ENCODE measurements at places on chromosomes 12 and 14.

GRCh38 chr12:499837-500458, 40.2 kb downstream of the B4GALNT3 start:
- no peak for DNase-seq

- DNase-seq = no peak
Measured at GRCh38 chr12:102885043-102885932, 31.8 kb downstream of the PAH start.

GRCh38 chr14:88995437-88996198, 171.2 kb downstream of the TTC8 start:
- no peak for DNase-seq

GRCh38 chr12:93704122-93704521, 26.9 kb downstream of the CRADD start:
- no peak for DNase-seq

DNA sequence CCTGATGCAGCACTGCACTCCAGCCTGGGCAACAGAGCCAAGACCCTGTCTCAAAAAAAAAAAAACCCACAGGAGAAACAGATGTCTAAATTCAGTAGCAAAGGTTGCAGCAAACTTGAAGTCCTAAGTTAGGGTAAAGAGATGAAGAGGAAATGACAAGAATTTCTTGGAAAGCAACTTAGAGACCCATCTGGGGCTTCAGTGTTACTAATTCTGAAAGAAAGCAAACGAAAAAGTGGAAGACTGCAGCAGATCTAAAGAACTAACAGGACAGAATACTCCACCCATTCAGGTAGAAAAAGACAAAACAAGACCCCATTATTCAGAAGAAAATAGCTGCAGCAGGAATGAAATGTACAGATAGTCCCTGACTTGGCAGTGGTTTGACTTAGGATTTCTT, 31.9 kb downstream of the RESF1 start:
- no peak for DNase-seq

- no peak for DNase-seq
Measured at GRCh38 chr12:32559434-32559833, 119.7 kb upstream of the DNM1L start.

DNA sequence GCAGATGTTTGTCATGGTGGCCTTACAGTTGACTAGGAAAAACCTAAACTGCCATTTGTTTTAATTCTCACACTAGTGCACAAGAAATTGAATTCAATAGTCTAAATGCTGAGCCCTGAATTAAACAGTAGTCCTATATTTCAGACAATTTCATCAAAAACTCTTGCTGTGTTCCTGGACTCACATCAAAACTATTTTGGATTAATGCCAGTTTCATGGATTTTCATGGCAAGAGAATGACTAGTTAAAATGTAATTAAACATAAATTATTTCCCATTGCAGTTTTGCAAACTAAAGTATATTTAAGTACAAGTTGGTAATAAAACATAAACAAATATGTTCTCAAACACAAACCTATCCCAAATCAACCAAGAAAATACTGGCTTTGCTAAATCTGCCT, 468.0 kb upstream of the PRICKLE1 start:
- DNase-seq = no peak

DNA sequence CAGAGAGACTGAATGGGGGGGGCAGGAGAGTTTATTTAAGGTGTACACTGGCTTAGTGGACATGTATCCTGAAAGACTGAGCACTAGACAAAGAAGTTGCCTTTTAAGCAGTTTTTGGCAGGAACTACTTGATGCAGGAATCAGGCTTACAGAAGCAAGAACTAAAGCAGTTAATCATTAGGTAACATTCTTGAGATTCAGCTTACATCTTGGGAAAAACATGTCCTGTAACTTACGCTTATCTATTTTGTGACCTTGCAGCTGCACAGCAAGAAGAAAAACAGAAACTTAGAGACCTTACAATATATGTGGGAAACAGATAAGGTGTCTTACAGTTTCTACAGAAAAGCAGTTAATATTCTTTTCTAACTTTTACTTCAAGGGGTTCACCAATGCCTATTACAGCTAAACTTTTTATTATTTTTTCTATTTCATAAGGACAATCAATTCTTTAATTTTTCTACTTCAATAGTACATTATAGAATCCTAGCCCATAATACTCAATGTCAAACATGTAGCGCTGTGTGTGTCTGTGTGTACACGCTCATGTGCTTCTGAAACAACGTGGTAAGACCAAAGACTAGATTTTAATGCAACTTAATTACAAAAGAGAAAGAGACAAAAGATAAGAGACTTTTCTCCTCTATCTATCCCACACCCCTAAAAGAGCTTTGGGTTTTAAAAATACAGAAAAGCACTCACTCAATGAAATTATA, 276.9 kb downstream of the PRKD1 start:
- DNase-seq = no peak

GRCh38 chr12:4223273-4223845, 50.2 kb upstream of the CCND2 start:
- DNase-seq = no peak

All from GF-D8 (cell line).